ENCODE measurements at places on chromosomes 1 and 21. TPM values are rescaled to one million over a fixed set of nuclear protein-coding genes. Genes with fewer than 3 reads are reported as not detected.

The AMY1B gene
- not detected for total RNA-seq

- no peak for DNase-seq
These were observed 19.5 kb upstream of the PWP2 start for GRCh38 chr21:44087426-44088400.

DNA sequence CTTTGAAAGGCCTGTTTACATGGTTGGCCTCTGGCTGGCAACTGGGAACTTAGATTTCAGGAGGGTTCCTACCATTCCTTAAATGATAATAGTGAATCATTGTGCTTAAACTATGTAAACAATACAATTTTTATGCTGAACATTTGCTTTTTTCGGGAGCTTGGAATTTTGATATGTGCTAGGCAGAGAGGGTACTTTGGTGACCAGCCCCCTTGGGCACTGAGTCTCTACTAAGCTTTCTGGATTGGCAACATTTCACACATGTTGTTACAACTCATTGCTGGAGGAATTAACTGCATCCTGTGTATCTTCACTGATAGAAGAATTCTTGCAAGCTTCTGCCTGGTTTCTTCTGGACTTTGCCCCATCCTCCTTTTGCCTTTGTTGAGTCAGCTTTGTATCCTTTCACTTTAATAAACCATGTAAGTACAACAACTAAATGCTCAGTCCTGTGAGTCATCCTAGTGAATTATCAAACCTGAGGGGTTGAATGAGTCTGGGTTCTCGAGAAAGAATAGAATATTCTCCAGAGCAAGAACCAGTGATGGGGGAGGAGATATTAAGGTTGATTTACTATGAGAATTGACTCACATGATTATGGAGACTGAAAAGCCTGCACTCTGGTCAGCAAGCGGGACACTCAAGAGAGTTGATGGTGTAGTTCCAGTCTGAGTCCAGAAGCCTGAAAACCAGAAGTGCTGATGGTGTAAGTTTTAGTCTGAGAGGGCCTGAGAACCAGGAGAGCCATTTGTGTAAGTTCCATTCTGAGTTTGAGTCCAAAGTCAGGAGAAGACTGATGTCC, 3.1 kb upstream of the SLC16A4 start:
- DNase-seq, result no peak

DNA sequence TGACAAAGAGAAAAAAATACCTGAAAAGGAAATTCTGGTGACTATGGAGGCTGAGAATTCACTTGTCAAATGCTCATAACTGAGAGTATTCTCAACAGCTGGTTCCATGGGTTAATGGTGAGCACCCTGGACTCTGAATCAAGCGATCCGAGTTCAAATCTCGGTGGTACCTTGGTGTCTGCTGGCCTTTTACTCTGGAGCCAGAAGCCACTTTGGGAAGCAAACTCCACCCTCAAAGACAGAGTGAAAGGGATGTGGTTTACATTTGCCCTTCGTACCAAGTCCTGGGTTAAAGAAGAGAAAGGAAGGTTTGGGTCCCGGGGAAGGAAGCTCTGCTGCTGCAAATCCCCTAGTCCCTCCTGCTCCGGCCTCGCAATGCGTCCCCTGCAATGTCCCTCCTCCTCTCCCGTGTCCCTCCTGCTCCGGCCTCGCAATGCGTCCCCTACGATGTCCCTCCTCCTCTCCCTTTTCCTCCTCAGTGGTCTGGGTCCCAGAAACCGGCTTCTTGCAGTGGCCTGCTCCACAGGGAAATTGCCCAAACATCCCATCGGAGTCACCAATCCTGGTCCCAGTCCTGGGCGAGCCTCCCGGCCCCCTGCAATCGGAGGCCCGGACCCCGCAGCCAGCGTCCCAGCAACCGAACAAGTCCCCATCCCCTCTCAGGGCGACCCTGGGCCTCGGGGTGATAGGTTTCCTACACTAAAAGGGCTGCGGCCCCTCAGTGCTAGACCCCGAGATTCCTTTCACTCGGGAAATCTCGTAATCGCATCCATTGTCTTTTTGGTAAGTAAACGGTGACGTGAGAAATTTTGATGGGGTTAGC, 129.4 kb downstream of the PPIAL4G start:
- DNase-seq, result no peak

GRCh38 chr1:56483104-56483503, 96.3 kb downstream of the PLPP3 start:
- no peak for DNase-seq

DNA sequence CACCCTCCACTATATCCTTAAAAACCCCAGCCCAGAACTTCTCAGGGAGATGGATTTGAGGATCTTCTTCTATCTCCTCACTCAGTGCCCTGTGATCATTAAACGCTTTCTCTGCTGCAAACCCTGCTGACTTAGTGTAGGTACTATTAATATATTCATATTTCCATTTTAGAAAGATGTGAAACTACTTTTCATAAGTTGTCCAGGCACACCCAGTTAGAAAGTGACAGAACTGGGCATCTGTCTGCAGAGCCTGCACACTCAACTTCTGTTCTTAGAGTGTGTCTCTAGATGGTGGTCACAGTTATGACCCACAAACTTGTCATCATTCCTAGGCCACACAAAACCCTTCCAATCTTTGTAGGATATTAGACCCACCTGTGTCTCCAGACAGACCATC, 55.0 kb downstream of the FCRL5 start:
- no peak for DNase-seq

The PCSK9 gene
- total RNA-seq, result 6.8 TPM

GRCh38 chr1:46508757-46509156, 19.1 kb downstream of the DMBX1 start:
- DNase-seq, result no peak

DNA sequence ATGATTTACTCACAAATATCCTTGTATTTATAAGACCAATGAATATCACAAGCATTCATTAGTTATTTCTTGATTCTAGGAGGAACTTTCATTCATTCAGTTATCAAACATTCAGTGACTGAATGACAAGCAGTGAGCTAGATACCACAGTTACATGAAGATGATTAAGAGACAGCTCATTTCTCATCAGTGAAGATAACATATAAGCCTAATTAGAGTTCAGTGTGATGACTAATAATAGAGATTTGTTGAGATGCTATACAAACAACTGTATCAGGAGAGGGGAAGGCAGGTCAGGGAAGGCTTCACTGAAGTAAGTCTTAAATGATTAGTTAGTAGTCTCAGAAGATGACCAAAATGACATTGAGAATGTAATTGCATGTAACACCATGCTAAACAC, 14.6 kb upstream of the C1orf105 start:
- DNase-seq, result no peak

The MROH9 gene
- not detected for total RNA-seq

The RBP7 gene
- total RNA-seq, result 0.92 TPM

DNA sequence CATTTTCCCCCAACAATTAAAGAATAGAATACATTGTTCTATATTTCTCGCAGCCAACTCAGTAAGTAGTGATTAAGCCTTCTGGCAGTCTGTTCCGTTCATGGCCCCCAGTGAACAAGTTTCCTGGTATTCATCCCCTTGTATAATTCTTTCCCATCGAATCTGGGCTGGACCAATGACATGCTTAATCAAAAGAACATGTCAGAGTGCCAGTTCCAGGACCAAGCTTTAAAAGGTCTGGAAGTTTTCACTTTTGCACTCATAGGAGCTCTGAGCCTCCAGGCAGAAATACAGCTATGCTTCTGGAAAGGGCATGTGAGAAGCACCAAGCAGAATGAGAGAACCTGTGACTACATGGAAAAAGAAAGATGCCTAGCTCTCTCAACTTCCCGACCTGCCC, 22.5 kb upstream of the DPYD start:
- no peak for DNase-seq

DNA sequence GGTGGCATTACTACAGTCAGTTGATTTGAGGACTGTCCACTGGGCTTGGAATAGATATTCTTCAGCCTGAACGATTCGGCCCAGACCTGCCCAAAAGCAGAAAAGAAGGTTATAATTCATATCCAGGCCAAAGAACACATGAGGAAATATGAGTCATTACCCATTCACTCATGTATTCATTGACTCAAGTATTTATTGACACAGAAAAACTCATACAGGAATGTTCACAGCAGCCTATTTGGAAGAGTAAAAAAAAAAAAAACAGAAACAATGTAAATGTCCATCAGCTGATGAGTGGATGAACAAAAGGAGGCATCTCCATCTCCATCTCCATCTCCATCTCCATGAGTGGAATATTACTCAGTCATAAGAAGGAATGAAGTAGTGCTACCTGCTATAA, 15.9 kb downstream of the ZMYND12 start:
- DNase-seq, result no peak

The KCNE2 gene
- not detected for total RNA-seq

- DNase-seq, result no peak
These were observed 28.5 kb downstream of the TNN start for GRCh38 chr1:175095978-175096607.

The S100B gene
- 0.54 TPM for total RNA-seq

Measured in endothelial cell (in vitro differentiated cells).